C1 segment of cervical spinal cord (tissue), 14 donors: ENCODE measurements at places on chromosomes 16 and 17.

DNA sequence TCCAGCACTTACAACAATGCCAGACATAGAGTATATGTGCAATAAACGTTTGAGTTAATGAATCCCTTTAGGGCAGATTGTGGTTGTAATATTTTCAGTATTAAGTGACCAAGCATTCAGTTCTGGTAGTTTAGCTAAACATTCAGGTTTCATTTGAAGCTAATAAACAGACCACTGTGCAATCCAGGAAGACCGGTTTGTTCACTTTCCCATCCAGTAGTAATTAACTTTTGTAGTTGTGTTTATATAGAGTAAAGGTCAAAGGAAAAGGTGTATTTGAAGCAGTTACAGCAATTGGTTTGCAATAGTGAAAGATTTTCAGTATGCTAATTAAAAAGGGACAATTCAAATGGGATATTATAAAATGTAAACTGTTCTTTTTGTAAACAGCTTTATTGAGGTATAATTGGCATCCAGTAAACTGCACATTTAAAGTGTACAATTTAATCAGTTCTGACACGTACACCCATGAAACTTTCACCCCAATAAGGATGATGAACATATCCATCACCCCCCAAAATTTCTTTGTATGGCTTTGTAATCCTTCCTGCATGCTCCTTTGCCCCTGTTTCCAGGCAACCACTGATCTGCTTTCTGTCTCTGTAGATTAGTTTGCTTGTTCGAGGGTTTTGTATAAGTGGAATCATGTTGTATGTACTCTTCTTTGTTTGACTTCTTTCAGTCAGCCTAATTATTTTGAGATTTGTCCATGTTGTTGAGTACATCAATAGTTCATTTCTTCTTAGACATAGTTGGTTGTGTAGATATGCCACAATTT, 26.3 kb downstream of the MRTFB start:
- DNase-seq: no peak

DNA sequence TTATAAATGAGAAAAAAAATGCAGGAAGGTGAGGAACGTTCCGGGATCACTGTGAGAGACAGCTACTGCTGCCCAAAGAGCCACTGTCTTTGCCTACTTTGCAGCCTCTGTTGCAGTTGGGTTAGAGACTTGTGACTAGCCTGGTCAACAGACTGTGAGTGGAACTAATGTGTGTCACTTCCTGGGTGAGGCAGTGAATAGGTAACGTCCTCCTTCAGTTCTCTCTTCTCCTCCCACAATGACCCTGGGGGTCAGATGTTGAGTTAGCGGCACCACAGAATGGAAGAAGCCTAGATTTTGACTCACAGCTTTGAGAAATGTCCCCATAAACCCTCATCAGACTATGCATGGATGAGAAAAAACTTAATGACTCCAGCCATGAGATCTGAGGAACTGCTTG, 5.2 kb downstream of the C16orf46 start:
- no peak for DNase-seq

GRCh38 chr17:48123776-48124388, 16.3 kb downstream of the SNX11 start:
- no peak for DNase-seq

DNA sequence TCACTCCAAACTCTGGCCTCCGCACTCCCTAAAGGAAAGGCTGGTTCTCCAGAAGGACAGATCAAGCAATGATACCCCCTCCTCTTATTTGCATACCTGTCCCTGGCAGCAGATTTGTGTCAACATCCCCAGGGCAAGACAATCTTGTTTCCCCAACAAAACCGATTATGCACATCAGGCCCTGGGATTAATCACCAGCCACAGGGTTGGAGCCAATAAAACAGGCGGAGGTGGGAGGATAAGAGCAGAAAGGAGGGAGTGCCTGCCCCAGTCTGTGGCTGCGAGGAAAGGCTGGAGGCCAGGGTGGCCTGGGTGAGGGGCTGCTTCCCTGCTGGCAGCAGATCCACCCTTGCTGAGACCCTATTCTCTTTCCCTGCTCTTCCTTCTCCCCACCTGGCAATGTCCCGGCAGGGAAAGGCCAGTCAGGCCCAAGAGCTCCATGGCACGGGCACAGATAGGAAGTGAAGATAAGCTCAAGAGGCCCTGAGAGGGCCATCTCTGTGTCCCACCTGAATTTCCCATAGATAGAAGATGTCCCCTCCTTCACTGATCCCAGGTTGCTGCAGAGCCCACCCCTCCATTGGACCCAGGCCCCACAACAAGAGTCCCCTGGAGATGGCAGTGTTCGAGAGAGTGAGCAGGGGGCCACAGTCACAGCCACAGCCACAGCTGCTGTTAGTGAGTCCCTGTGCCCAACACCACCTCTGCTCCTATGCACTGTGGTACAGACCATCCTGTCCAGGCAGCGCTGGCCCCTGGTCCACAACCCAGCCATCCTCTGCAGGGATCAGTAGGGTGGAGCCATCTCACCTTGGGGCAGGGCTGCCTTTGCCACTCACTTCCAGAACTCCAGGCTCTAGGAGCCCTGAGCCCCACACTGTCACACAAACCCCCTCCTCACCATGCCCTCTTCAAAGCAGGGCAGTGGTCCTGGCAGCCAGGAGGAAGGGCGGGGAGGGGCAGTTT, 137.5 kb downstream of the SDK2 start:
- DNase-seq: no peak

DNA sequence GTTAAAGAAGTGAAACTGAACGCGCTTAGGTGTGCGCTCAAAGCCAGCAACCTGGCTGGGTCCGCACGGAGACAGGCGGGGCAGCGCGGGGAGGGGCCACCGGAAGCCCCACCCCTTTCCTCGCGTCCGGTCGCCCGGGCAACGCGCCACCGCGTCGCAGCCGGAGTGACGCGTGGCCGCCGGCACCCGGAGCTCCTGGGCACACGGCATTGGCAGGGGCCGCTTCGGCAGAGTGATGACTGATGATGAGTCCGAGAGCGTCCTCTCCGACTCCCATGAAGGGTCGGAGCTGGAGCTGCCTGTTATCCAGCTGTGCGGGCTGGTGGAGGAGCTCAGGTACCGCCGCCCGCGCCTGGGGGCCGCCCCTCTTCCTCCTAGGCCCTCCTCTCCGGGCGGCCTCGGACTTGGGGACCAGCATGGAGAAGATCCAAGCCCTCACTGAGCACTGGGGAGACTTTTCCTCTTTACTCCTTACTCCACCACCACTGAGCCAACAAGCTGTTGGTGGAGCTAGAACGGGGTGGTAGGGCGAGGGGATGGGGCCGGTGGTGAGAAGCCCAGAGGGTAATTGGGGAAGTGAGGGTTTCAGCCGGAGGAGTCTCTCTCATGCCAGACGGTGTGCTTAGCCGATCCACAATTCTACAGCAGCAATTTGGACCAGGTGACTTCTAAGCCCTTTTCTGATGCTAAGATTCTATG, 44.9 kb downstream of the PRSS54 start:
- DNase-seq: peak; percentile 53

DNA sequence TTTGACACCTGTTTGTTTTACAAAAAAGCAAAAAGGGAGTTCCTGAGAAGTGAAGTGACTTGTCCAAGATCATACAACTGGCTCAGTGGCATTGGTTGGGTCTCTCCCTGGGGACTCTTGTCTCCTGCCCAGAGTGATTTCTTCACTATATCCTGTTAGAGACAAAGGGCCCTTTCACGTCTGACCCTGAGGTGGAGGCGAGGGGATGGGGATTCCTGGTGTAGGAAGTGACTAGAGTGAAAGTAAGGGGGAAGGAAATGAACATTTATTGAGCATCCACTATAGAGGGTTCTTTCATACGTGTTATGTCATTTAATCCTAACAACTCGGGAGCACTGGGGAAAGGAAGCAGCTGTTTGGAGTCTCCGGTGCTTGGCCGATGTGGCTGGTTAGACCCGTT, 9.0 kb downstream of the ITGB3 start:
- no peak for DNase-seq

GRCh38 chr16:22322021-22322471, 24.8 kb downstream of the POLR3E start:
- no peak for DNase-seq
